ENCODE measurements at places on chromosomes 11 and 22.

GRCh38 chr11:103471546-103471945 lies 362.3 kb downstream of the DYNC2H1 start:
- DNase-seq = no peak

DNA sequence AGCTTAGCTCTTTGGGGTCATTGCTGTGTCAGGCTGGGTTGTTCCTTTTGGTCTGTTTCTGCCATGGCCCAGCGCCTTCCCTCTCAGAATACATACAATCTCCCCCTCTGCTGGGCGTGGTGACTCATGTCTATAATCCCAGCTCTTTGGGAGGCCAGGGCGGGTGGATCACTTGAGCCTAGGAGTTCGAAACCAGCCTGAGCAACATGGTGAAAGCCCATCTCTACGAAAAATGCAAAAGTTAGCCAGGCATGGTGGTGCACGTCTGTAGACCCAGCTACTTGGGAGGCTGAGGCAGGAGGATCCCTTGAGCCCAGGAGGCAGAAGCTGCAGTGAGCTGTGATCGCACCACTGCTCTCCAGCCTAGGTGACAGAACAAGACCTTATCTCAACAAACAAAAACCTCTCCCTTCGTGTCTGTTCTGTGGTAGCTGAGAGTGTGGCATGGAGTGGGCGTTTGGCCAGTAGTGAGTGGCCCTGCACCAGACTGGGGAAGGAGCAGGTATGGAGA lies 46.7 kb upstream of the RAB1B start:
- peak; percentile 74 for DNase-seq

DNA sequence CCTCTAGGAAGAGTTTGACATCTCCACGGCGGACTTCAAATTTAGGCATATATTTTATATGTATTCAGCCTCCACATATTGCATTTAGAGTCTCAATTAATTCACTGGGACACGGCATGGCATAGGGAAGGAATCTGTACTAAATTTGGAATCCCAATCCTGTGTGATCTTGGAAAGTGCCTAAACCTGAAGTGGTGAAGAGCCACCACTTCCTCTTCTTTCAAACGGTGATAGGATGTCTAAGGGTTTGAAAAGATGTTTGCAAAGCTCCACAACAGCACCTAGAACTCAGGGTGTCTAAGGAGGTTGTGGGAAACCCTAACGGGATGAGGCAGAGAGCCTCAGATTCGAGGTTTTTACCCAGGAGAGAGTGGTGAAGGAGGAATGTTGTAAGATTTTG lies 1.0 kb upstream of the L3MBTL2 start:
- no peak for DNase-seq

DNA sequence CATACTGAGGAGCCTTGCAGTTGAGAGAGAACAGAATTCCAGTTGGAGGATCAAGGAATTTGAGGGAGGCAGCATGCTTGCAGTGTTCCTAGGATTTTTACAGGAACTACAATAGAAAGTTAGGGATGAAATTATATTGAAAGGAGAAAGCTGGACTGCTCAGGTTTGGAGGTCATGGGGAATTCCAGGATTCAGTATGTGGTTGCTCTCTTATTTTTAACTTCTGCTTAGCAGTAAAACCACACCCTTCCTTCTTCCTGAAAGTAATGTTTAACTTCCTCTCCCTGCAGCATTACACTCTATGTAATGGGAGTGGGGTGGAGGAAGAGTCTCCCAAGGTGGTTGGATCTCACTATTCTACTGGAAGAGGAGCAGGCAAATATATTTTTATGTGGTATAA lies 31.3 kb downstream of the CTNND1 start:
- no peak for DNase-seq

DNA sequence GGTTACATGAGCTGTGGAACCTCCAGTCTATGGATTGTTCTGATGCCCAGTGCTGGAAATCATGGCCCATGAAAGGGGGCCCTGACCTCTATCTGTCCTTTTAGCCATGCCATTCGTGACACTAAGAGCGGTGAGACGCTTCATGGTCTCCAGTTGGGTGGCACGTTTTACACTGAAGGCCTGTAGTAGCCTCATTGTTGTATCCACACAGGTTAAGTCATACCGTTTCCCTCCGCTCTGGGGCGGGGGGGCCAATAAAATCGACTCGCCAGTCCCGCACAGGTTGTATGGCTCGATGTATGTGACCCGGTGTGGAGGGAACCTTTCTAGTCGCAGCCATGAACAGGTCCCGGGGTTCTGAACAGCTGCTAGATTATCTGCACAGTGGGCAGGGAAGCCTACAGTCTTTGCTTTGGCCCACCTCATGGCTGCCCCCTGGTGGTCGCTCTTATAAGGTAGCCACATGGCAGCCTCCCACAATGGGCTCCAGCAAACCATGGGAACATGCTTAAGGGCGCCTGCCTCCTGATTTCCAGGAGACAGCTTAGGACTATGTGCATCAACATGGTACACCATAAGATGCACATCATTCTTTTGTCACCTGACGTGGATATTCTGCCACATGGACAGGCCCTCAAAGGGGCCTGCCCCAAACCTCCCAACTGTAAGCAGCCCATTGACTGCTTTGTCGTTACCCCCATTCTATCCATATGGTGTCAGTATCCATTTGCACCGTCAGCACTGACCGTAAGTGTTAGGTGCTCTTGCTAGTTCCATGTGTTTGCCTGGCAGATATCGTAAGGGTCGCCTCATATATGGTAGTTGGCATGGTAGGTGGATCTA lies 19.7 kb upstream of the APOL3 start:
- peak; percentile 84 for DNase-seq

GRCh38 chr11:15909937-15910598 lies 446.3 kb downstream of the SOX6 start:
- no peak for DNase-seq

DNA sequence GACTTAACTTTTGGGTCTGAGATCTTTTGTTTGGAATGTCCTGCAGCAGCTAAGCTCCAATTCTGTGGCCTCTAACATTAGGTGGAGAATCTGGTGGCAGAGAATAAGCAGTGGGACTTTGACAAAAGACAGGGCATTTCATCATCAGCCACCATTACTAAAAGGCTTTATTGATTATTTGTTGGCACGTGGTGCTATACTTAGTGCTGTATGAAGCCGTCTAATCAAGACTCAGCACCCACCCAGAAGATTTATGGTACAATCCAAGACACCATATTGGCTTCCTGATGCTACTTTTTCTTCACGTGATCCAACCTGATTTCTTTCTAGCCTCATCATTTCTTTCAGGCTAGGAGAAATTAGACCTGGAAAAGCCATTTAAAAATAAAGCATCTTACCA lies 80.7 kb upstream of the GRAMD1B start:
- no peak for DNase-seq

GRCh38 chr22:47001288-47001687 lies 238.8 kb downstream of the TBC1D22A start:
- no peak for DNase-seq

DNA sequence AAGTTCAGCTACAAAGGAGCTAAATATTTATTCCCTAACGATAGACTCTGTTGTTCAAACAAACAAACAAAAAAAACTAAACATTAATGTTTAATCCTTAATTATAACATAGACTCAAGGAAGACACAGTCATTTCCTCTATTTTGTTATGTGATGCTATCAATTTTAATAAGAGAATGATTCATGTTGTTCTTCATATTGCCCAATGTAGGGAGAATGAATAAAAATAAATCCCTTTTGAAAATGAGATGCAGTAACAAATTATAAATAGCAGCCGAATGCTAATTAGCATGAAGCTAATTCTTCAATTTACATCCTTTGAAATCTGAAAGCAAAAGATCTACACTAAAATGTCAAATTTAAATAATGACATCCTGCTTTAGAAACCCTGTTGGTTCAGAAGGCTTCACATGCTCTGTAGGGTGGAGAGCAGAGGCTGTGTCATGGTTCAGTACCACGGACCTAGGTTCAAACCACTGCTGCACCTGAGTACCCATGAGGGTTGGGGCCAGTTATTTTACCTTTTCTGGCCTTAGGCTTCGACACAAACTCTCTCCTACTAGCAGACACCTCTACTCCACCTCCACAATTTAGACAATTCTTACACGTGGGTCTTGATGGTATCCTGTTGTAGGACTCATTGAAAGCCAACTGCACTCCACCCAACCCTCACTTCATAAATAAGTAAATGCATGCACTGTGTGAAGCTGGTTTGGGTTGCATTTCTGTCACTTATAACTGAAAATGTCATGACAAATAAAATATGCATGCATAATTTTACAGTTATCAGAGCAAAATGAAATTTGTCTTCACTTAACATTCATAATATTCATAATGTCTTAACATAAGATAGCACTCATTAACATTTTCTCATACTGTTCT lies 89.0 kb downstream of the RRAS2 start:
- no peak for DNase-seq

GRCh38 chr11:127369356-127369755 lies 368.8 kb upstream of the KIRREL3 start:
- no peak for DNase-seq

DNA sequence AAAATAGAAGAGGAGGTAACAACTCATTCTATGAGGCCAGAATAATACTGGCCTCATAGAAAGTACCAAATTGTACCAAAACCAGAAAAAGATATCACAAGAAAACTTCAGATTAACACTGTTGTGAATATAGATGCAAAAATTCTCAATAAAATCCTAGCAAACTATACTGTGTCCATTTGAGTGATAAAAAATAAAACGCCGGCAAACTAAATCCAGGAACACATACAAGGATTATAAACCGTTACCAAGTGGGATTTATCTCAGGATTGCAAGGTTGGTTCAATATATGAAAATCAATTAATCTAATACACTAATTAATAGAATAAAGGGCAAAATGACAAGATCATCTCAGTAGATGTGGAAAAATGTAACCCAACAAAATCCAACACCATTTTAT lies 23.6 kb upstream of the FBXO3 start:
- DNase-seq = no peak

GRCh38 chr11:19380375-19380774 lies 139.6 kb upstream of the E2F8 start:
- DNase-seq = no peak

- no peak for DNase-seq
These were observed 966.5 kb downstream of the NTM start for GRCh38 chr11:132336781-132337535.

- DNase-seq = no peak
These were observed 56.5 kb downstream of the FLRT1 start for GRCh38 chr11:64092111-64092760.

Data from WERI-Rb-1 (cell line).